Fibroblast of the conjunctiva (primary cell): ENCODE measurements at places on chromosomes 6 and 20.

DNA sequence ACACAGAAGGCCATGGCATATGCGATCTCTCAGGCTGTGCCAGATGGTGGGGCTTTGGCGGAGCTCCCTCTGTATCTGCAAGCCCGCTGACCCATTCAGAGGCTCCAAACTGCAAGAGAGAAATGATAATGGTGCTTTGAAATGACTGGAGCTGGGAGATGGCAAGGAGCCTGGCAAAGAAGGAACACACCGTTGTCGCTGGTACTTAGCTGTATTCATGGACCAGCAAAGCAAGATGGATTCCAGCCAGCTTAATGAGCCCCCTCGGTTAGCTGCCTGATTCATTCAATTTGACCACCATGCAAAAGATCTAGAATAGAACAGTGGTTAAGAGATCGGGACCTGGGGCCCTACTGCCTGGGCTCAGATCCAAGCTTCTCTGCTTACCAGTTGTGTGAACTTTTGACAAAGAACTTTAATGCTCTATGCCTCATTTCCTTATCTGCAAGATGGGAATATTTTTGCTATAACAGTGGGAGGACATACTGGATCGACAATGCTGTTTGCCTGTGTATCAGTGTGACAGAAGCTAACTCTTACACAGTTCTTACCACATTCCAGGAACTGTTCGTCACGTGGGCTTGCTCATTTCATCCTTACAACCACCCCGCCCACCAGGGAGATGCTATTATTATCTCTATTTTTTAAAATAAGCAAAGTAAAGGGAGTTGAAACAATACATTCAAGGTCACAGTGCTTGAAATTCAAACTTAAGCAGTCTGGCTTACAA lies 317.8 kb upstream of the SULF2 start:
- DNase-seq = no peak

- DNase-seq = no peak
Observed at GRCh38 chr6:96907498-96907897, 9.8 kb upstream of the NDUFAF4 start.

- no peak for DNase-seq
Observed at GRCh38 chr6:1482381-1483166, 93.2 kb downstream of the FOXF2 start.

DNA sequence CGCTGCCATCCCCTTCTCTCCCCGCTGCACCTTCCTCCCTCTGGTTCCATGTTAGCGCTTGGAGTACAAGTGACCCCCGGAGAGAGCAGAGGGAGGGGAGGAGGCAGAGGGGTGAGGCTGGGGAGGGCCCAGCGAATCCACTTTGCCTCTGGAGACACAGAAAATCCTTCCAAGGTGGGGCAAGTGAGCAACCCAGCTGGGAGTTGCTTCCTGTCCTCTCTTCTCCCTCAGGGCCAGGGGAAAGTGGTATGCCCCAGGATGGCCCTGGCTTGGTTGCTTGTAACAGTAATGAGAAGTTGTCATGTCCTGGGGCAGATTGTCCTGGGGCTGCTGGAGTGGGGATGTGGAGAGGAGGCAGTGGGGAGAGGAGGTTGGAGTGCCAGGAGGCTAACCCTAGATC lies 691 bp upstream of the ANGPT4 start:
- no peak for DNase-seq

DNA sequence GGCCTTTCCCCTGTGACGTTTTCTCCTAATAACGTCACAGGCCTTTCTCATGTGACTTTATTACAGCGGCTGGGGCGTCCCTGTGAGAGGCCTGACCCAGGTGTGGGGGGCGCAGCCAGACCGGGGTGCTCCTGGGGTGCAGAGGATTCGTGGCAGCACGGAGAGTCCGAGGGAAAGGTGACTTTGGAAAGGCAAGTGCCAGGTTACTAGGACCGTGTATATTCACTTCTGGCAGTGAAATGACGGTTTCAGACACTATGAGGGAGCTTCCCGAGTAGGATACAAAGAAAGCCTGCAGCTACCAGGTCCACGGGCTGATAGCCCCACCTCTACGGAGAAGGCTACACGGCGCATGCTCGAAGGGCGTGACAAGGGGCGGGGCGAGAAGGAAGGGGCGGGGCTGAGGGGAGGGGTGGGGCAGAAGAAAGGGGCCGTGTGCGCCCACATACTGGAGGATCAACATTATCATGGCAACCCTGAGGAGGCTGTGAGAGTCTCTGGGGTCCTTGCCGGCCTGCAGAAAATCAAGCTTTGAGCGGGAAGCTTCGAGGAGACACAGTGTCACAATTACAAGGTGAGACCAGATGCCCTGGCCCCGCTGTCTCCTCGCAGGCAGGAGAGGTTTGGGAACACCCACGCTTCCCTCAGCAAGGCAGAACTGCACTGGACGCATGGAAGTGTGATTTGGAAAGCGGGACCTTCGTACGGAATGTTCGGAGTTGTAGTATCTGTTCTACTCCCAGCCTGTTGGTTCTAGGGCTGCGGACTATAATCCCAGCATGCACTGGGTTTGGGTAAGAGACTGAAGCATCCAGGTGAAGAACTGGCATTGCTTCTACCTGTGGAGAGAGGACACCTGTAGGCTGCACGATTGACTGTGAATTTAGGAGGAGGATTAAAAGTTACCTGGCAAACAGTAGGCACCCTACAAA lies 54.4 kb upstream of the ZNF337 start:
- DNase-seq = peak; percentile 10

DNA sequence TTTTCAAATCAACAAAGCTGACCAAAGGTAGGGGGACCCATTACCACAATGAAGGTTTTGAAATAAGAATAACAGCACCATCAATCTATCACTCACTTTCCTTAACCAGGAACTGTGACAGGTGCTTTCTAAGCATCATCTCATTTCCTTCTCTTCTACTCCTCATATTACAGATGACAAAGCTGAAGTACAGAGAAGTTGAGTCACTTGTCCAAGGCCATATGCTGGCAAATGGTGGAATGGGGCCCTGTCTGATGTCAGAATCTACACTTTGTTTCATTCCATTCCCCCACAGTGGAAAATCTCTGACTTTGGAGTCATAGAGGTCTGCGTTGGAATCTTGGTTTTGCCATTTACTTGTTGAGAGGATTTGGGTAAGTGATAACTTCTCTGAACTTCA lies 222.5 kb upstream of the LRFN2 start:
- no peak for DNase-seq

GRCh38 chr6:113392551-113393055 lies 464.5 kb upstream of the MARCKS start:
- no peak for DNase-seq

- no peak for DNase-seq
Observed at GRCh38 chr6:100289285-100289684, 175.4 kb downstream of the SIM1 start.

- no peak for DNase-seq
Observed at GRCh38 chr6:4598384-4598995, 177.7 kb upstream of the CDYL start.

- DNase-seq = peak; percentile 14
Observed at GRCh38 chr6:89966228-89966544, 71.9 kb downstream of the GJA10 start.

DNA sequence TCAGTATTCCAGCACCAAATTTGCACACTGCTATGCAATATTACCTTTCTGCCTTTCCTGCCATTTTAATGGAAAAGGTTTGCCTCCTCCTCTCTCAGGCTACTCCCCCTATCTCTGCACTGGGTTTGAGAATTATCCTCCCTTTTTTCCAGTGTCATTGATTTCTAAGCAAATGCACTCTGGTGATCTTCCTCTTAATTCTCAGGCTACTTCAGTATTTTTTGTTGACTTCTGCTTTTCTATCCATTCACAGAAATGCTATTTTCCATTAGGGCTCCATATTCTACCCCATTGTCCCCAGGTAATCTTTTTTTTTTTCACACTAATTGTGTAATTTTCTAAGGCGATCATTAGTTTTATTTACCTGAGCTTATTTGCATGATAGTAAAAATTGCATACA lies 144.0 kb downstream of the GJA1 start:
- DNase-seq = no peak

DNA sequence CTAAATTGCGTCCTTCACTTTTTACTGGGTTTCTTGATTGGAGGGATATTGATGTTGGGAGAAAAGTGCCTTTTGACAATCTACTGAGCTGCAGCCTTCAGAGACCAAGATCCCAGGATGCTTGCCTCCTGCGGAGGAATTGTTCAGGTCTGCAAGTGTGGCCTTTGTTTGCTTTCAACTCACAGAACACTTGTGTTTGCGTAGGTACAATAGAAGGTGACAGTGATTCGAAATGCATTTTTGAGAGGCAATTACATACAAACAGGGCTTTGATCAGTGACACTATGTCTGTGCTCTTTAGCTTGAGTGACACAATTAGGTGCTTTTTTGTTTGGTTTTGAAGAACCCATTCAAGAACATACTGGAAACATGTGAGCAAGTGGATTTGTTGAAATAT lies 600.6 kb downstream of the QKI start:
- DNase-seq = no peak

DNA sequence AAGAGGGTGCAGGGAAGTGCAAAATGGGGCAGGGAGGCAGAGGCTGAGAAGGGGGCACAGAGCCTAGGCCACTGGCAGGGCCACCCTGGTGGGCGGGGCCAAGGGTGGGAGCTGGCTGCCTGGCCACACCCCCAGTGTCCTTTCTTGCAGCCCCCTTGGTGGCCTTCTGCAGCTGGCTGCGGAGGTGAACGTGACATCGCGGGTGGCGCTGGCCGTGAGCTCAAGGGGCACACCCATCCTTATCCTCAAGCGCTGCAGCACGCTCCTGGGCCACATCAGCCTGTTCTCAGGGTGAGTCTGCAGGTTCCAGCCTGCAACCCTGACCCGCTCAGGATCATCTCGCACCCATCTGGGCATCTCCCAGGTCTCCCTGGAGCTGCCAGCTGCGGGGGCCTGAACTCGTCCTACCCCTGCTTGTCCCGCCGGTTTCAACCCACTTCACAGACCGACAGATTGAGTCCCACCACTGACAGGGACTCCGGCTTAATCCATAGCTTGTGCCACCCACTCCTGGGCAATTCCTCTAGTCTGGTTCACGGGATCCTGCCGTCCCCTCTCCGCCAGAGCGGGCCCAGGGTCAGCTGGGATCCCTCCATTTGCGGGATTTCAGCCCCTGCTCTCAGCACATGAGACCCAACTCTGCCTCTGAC lies 6.2 kb downstream of the BPIFB3 start:
- DNase-seq = no peak

DNA sequence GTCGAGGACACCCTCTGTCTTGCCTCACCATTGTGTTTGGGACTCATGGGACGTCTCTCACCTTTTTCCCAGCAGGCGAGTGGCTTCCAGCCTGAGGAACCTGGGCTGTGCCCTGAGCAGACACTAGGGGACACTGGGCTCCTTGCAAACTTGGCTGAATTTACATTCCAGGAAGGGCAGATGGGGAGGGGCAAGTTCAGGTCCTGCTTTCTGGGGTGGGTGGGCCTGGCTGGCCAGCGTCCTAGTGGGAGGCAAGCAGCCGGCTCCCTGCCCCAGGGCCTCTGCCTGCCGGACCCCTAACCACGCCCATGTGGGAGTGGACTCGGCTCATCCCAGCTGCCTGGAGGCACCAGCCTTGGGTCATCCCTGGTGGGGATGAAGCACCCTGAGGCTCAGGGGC lies 48.2 kb upstream of the MLN start:
- no peak for DNase-seq

GRCh38 chr6:106084989-106085691 lies 996 bp upstream of the PRDM1 start:
- DNase-seq = no peak

DNA sequence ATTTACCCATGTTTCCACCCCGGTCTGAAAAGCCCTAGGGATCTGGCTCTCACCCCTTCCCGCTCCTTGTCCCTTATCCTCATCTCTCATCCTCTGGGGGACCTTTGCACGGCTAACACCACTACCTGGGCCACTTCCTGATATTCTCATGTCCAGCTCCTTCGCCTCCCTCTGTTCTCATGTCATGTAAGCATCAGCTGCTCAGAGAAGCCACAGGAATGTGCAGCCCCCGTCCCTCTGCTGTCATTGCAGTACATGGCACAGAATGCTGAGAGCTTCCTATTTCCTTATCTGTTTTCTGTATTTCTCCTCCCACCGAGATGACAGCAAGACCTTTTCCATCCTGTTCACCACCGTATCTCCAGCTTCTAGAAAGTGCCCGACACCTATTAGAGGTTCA lies 102.4 kb downstream of the MTHFD1L start:
- DNase-seq = no peak

GRCh38 chr6:42441697-42442081 lies 10.0 kb downstream of the TRERF1 start:
- no peak for DNase-seq

DNA sequence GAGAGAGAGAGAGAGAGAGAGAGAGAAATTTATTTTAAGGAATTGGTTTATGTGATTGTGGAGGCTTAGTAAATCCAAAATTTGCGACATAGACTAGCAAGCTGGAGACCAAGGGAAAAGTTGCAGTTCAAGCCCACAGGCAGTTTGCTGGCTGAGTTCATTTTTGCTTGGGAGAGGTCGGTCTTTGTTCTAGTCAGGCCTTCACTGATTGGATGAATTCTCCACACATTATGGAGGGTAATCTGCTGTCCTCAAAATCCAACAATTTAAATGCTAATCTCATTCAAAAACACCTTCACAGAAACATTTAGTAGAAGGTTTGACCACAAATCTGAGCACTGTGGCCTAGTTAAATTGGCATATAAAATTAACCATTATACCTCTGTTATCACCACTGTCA lies 439.6 kb downstream of the EPM2A start:
- DNase-seq = no peak

GRCh38 chr6:32181915-32182529 lies 2.0 kb downstream of the AGER start:
- no peak for DNase-seq

- no peak for DNase-seq
Observed at GRCh38 chr20:47221036-47221625, 135.4 kb downstream of the ZMYND8 start.

- no peak for DNase-seq
Observed at GRCh38 chr6:165749163-165749562, 86.1 kb upstream of the PDE10A start.

GRCh38 chr20:8221887-8222419 lies 89.9 kb downstream of the PLCB1 start:
- DNase-seq = no peak

DNA sequence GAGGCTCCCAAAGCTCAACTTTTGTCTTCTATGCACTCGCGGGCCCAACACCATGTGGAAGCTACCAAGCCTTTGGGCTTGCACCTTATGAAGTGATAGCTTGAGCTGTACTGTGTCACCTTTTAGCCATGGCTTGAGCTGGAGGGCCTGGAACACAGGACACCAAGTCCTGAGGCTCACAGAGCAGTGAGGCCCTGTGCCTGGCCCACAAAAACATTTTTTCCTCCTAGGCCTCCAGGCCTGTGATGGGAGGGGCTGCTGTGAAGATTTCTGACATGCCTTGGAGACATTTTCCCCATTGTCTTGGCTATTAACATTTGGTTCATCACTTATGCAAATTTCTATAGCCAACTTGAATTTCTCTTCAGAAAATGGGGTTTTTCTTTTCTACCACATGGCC lies 96.5 kb downstream of the MMUT start:
- DNase-seq = no peak

DNA sequence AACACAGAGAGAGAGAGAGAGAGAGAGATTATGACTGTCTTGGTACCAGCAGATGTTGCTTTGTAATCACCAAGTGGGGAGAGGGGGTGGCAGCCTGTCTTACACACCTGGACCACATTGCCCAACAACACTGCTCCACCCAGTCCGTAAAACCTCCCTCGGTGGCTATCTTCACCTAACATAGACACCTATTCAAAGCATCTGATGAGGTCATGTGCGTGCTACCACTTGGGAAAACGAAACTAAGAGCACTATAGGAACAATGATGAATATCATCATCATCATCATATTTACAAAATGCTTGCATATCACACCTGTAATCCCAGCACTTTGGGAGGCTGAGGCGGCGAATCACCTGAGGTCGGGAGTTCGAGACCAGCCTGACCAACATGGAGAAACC lies 24.1 kb upstream of the SALL4 start:
- no peak for DNase-seq

GRCh38 chr20:63314566-63315239 lies 21.7 kb downstream of the COL20A1 start:
- no peak for DNase-seq
